ENCODE measurements at places on chromosomes 6 and 20.

- no peak for DNase-seq
Observed at GRCh38 chr6:16041327-16041726, 87.6 kb upstream of the MYLIP start.

DNA sequence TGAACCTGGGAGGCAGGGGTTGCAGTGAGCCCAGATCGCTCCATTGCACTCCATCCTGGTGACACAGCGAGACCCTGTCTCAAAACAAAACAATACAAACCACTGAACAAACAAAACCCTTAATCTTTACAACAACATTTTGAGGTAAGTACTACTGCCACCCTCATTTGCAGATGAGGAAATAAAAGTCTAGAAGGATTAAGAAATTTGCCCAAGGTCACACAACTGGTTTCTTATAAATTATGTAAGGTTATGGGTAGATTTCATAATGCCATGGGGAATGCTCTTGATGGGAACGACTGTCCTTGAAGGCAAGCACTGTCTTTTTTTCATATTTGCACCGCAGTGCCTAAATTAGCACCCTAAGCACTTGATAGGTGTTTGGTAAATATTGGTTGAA is 13.8 kb upstream of the B4GALT5 start:
- peak; percentile 32 for DNase-seq

- no peak for DNase-seq
Observed at GRCh38 chr6:12899046-12899833, 182.7 kb downstream of the PHACTR1 start.

DNA sequence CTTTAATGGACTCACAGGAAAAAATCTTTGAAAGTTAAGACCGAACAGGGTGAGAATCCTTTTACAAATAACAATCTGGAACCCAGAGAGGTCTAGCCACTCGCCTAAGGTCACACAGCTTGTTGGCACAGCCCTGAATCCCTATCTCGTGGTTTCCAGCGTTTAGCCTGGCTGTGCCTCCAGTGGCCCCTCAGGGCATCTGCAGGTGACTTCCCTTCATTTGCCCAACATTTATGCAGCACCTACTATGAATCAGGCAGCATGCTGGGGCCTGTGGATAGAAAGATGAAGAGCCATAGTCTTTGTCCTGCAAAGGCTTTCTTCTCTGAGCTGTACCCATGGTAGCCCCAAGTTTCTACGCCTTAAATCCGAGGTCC is 2.6 kb upstream of the NR2E1 start:
- DNase-seq: no peak

- no peak for DNase-seq
Observed at GRCh38 chr20:62313021-62313420, 10.2 kb downstream of the ADRM1 start.

- no peak for DNase-seq
Observed at GRCh38 chr6:7960141-7960540, 49.6 kb upstream of the TXNDC5 start.

- DNase-seq: no peak
Observed at GRCh38 chr6:6840831-6841291, 252.3 kb downstream of the LY86 start.

DNA sequence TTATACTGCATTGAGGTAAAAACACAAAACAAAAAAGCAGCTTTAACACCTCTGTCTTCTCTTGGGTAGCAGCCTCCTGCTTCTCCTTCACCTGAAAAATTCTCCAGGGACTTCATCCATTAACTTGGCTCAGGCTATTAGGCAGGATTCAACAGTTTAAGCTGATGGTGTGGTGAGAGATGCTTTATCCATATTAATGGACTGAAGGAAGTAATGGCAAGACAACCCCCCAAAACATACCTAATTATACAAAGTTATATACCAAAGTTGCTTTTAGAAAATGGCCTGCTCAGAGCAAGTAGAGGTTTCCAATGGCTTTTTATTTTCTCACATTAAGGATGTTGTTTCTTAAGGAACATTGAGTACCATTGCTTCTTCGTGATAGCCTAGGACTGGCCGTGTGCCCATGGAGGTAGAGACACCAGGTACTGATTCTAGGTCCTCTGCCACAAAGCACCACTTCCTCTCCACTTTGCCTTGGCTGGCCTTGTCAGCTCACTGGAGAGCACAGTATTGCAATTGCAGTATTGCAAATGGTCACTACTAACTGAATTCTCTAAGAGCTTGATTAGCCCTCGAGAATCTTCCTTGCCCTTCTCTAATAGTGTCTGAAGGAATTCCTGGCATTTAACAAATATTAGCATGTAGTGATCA is 7.3 kb downstream of the EDN1 start:
- no peak for DNase-seq

GRCh38 chr6:74731931-74732330 is 473.9 kb downstream of the COL12A1 start:
- peak; percentile 89 for DNase-seq

DNA sequence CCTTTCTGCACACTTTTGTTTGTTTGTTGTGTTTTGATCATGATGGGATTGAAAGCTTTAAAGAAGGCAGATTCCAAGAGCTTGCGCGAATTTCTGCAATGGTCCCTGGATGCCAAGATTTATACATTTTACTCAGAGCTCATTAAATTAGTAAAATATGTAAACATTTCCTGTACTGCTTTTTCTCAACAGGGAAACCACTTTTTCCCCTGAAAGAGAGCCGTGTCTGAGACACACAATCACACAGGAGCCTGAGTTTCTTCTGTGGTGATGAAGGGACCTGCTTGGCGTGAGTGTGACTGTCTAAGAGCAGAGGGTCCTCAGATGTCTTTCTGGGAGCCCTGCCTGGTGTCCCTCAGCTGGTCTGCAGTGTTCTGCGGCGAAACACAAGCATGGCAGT is 12.1 kb upstream of the TAGAP start:
- no peak for DNase-seq

DNA sequence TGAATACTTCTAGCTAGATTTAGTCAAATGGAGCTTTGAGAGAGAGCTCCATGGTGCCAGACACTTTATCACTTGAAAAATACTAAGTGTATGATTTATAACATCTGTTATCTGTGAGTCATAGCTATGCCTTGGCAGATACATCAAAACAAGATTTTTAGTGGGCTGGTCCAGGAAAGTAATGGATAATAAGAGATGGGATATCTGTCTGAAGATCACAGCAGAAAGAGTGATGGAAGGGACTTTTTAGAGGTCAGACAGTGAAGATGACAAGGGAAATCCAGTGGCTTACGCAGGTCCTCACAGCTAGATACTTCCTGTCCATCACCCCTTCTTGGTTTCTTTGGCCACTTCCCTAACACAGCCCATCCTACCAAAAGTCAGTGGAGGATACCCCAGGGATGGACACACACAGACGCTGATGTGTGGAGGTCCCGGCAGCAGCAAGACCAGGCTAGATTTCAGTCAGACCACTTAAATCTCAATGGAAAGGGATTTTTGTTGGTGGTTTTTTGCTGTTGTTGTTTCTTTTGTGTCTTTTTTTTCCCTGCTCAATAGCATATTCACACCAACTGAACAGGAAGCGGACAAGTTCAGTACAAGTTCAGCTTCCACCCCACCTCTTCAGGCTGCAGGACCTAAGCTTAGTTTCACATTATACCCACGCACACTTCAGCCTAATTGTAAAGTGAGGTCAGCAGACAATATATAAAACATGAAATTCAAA is 209.3 kb downstream of the ALDH8A1 start:
- DNase-seq: peak; percentile 4

DNA sequence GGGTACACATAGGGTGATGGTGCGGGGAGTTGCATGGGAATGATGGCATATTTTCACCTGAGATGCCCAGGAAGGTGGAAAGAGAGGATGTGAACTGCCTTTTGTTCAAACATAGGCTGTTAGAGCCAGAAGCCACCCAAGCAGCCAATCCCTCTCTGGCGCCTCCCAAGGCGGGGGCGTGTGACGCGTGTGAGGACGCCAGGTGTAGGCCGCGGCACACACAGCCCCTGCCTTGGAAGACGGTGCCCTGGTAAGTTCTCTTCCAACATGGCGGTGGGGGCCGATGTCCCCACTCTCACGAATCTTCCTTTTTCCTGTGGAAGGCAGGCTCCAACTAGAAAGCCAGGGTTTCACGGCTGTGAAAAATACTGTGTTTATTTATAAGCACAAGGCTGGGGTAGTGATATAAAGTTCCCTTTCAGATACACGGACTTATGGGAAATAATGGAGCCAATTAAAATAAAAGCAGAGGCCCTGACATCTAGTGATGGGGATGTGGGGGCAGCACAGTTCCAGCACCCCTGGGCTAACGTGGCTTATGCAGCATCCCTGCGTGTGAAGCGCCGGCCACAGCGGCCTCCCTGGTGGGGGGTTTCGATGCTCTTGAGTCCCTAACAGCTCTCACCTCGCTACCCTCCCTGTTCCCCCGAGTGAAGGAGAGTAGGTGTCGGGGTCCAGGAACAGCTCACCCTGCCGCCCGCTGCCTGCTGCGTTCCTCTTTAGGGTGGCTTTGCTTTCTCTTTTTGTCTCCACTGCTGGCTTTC is 28.3 kb downstream of the CDH4 start:
- DNase-seq: no peak

GRCh38 chr6:33633462-33634158 is 12.5 kb downstream of the ITPR3 start:
- peak; percentile 63 for DNase-seq

DNA sequence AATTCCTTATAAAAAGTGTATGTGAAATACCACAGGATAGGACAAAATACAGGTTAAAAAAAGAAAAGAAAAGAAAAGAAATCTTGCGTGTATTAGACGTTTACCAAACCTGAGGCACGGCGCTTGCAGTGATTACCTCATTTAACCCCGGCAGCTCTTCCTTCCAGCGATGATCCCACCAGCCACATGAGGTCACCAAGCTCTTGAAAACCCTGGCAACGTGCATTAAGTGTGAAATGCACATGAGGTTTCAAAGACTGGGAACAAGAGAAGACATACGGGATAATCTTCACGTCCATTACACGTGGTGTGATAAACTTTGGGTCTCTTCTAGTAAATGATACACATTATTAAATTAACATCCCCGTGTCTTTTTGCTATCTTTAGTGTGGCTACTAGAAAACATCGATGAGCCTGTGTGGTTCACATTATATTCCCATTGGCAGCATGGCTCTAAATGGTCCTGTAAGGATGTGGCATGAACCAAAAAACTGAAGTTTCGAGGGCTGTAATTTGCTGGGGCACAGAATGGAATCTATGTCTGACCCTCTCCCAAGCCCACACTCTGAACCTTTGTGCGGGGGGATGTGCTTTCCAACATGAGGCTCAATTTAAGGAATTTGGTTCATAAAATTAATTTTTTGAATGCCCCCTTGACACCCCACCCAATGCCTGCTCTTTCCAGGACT is 59.2 kb upstream of the THBS2 start:
- peak; percentile 77 for DNase-seq

GRCh38 chr6:83086751-83087150 is 19.3 kb downstream of the DOP1A start:
- no peak for DNase-seq

DNA sequence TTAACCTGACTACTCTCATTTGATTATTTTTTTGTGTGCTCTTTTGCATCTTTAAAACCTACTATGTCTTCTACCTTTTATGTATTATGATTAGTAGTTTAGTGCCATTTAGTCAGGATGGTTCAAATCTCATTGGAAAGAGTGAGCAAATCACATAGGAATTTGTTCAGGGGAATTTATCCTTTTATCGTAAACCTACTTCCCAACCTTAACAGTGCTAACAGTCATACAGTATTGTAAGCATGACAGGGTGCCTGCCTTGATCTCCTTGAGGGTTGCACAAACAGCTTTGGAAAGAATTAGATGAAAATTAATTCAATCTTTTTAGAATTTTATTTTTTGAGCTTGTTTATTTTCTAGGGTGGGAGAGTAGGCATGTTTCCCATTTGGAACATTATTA is 18.3 kb downstream of the RNF8 start:
- DNase-seq: no peak

Measured in AG10803 (cell line).